ENCODE measurements at places on chromosomes 4 and X.

DNA sequence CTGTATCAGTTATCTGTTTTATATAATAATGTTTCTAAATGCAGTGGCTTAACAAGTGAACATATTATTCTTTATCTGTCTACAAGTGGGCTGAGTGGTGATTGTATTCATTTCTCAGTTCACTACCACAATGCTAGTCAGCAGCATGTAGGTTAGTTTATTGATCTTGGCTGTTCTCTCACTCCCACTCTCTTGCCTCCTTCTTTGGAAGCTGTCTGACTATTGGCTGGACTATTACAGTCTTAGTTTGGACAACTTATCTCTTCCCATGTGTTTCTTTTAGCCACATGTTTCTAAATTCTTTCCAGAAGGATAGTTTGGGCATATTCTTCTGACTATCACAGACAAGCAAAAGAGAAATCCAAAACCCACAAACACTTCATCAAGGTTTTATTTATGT is 459.5 kb upstream of the AGA start:
- DNase-seq: no peak

- DNase-seq: peak; percentile 15
These were observed 24.3 kb downstream of the ADD1 start for GRCh38 chr4:2867758-2868491.

- DNase-seq: no peak
These were observed 6.1 kb downstream of the LAGE3 start for GRCh38 chrX:154472685-154473632.

GRCh38 chr4:175308236-175308635 is 390.1 kb downstream of the ADAM29 start:
- no peak for DNase-seq

- DNase-seq: no peak
These were observed 38.1 kb downstream of the PROM1 start for GRCh38 chr4:16045687-16046086.

GRCh38 chrX:11791090-11791489 is 33.1 kb downstream of the MSL3 start:
- no peak for DNase-seq

DNA sequence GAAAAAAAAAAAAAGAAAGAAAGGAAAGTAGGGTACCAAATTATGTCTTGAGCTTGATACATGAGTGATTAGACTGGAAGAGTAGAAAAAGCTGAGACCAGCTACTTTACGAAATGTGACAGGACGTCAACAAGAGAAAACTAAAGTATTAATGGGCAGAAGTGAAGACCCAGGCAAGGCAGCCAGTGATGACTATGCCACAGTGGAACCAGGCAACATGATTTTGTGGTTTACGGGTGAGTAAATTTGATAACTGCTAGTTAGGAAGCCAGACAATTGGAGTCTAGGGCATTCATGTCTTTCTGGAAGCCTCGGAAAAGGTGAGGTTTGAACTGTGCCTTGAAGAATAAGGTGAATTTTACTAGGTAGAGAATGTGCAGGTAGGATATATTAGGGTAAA is 326.4 kb downstream of the TENM3 start:
- no peak for DNase-seq

GRCh38 chr4:100168521-100168920 is 21.7 kb downstream of the DDIT4L start:
- no peak for DNase-seq

- DNase-seq: no peak
These were observed 14.7 kb upstream of the KLHL8 start for GRCh38 chr4:87235020-87235671.

GRCh38 chr4:66331761-66332160 is 661.5 kb upstream of the EPHA5 start:
- DNase-seq: no peak

Data from DMS 273 treated with DMSO at 0.1 percent for 48 hours (cell line).